ENCODE measurements at places on chromosomes 1 and 21.
A peak's percentile ranks its signal among the peaks of the same experiment; 100 is the strongest.

GRCh38 chr1:225460021-225460736 is 32.3 kb upstream of the LBR start:
- no peak for DNase-seq

GRCh38 chr1:116405241-116406135 is 32.4 kb downstream of the ATP1A1 start:
- DNase-seq, result no peak

GRCh38 chr1:228488125-228488817 is 1.1 kb downstream of the RNF187 start:
- DNase-seq, result no peak

- peak; percentile 32 for DNase-seq
Measured at GRCh38 chr1:40270152-40270834, 12.3 kb downstream of the ZMPSTE24 start.

DNA sequence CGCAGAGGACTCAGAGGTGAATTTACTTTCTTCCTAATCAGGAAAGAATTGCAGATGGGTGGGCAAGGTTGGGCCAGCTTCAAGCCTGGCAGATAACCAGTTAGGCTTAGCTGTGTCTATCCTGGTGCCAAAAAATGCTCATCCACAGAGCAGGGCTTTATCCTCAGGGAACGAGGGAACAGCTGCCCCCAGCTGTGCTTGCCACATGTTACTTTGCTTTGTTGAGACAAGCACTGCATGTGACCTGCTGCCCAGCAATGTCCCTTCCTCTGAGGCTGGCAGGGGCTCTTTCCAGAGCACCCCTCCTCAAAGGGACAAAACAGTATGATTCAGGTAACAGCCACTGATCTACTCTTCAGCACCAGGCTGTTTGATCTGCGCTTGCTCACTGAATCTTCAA is 505.1 kb upstream of the USP24 start:
- DNase-seq, result no peak

GRCh38 chr1:198167436-198167934 is 10.7 kb downstream of the NEK7 start:
- DNase-seq, result no peak

DNA sequence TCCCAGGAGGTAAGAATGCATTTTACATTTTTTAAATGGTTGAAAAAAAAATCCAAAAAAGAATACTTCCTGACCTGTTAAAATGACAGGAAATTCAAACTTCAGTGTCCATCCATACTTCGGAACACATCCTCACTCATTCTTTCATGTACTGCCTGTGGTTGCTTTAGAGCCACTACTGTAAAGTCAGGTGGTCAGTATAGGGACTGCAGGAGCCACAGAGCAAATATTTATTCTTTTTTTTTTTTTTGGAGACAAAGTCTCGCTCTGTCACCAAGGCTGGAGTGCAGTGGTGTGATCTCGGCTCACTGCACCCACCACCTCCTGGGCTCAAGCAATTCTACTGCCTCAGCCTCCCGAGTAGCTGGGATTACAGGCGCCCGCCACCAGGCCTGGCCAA is 124.7 kb downstream of the CLIC6 start:
- no peak for DNase-seq

DNA sequence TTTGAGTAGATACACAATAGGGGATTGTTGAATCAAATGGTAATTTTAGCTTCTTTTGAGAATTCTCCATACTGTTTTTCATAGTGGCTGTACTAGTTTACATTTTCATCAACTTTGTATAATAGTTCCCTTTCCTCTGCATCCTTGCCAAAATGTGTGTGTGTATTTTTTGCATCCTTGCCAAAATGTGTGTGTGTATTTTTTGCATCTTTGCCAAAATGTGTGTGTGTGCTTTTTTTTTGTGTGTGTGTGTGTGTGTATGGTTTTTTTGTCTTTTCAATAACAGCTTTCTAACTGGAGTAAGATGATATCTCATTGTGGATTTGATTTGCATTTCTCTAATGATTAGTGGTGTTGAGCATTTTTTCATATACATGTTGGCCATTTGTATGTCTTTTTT is 105.4 kb downstream of the ATP6V1G3 start:
- DNase-seq, result no peak

- DNase-seq, result peak; percentile 16
Measured at GRCh38 chr1:196355206-196355786, 252.9 kb downstream of the KCNT2 start.

- no peak for DNase-seq
Measured at GRCh38 chr1:201586806-201587205, 47.9 kb downstream of the NAV1 start.

GRCh38 chr21:36200081-36200561 is 43.5 kb downstream of the DOP1B start:
- DNase-seq, result no peak

- DNase-seq, result no peak
Measured at GRCh38 chr1:166200743-166201142, 33.9 kb upstream of the FAM78B start.

- peak; percentile 2 for DNase-seq
Measured at GRCh38 chr1:114270282-114270681, 116.6 kb upstream of the SYT6 start.

DNA sequence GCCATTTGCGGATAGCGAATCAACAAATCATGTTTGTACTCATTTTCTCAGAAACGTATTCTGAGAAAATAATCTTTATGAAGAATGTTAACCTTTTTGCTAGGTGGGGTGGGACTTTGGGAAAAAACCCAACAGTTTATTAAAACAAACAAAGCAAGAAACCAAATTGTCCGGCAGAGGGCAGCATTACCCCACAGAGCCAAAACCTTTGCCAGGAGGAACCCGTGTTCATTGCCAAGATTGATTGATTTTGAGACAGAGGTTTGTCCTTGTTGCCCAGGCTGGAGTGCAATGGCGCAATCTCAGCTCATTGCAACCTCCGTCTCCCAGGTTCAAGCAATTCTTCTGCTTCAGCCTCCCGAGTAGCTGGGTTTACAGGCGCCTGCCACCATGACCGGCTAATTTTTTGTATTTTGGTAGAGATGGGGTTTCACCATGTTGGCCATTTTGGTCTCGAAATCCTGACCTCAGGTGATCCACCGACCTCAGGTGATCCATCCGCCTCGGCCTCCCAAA is 70.8 kb upstream of the RHOU start:
- peak; percentile 64 for DNase-seq

- DNase-seq, result peak; percentile 45
Measured at GRCh38 chr1:73998348-73998959, 199.5 kb downstream of the LRRIQ3 start.

GRCh38 chr1:3651930-3652547 is at the start of gene TP73:
TP73 (plus strand) TSS chr1:3652516; CDS start chr1:3682366, 29,850 bp downstream.
- no peak for DNase-seq

GRCh38 chr1:61253059-61253735 is 170.8 kb downstream of the NFIA start:
- DNase-seq, result peak; percentile 56

DNA sequence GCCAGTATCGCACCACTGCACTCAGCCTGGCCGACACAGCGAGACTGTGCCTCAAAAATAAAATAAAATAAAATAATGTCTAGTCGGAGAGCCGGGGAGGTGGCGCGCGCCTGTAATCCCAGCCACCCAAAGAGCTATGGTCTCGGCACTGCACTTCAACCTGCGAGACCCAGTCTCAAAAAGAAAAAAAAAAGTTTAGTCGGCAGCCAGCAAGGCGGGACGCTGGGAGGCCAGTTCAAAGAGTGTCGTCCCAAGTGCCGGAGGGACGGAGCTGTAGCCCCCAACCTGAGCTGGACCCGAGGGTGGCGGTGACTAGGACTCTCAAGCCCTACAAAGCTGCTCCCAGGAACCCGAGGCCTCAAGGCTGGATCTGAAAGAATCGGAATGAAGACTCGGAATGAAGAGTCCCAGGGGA is 632 bp upstream of the FALEC start:
- no peak for DNase-seq

- no peak for DNase-seq
Measured at GRCh38 chr1:83928396-83928795, 70.5 kb downstream of the TTLL7 start.

DNA sequence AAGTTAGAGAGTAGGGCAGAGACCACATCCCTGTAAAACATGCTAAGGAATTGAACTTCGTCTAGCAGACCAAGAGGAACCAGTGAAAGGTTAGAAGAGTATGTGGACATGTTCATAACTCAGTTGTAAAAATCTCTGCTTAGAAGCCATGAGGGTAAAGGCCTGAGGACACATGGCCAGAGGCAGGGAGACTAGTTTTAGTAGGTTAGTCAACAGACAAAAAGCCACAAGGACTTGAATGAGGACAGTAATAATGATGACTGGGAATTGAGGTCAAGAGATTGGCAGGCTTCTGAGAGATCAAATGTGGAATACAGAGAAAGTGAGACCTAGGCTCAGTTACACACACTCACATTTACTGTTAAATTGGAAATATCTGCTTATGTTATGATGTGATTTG is 205.5 kb upstream of the HOOK1 start:
- DNase-seq, result no peak

GRCh38 chr1:28755701-28756100 is 19.0 kb downstream of the YTHDF2 start:
- peak; percentile 47 for DNase-seq

DNA sequence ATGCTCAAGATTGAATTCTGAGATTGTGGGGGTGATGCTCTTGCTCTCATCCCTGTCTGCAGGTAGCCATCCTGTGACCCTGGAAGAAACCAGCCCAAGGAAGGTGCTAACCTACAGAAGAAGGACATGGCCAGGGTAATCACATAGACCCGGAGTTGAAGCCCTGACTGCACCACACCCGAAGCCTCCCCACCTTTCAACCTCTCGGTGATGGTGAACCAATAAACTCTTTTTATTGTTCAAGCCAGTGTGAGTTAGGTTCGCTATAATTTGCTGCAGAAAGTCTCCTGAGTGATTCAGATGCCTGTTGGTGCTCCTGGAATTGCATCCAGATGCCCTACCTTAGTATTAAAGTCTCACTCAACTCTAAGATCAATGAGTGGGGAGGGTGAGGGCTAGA is 163.6 kb downstream of the PLPP3 start:
- DNase-seq, result no peak

Measured in fibroblast of skin of abdomen (primary cell).